ENCODE measurements at places on chromosomes 4 and X.

DNA sequence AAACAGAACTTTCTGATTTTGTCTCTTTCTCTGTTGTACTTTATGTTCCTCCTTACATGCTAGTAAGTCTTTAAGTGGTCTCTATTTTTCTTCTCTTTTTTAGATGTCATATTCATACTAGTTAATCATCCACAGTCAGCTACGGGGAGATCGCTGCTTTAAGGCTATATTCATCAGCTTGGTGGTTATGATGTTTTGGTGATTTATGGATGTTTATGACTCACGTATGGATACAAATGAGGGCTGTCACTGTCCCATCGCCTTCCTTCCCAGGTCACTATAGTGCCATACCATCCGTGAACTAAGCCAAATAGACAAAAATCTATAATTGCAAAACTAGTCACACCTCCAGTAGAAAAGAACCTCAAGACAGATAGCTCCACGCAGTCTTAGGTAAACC, 296.8 kb upstream of the AADAT start:
- DNase-seq = no peak

- DNase-seq = no peak
These were observed 75.1 kb downstream of the NPNT start for GRCh38 chr4:105970371-105970770.

GRCh38 chr4:175166020-175166419, 247.9 kb downstream of the ADAM29 start:
- DNase-seq = no peak

GRCh38 chr4:145189981-145190380, 9.6 kb upstream of the OTUD4 start:
- DNase-seq = no peak

- DNase-seq = no peak
These were observed 666.2 kb downstream of the KCTD8 start for GRCh38 chr4:43782391-43782790.

GRCh38 chrX:43706786-43707370, 50.8 kb downstream of the MAOA start:
- no peak for DNase-seq

DNA sequence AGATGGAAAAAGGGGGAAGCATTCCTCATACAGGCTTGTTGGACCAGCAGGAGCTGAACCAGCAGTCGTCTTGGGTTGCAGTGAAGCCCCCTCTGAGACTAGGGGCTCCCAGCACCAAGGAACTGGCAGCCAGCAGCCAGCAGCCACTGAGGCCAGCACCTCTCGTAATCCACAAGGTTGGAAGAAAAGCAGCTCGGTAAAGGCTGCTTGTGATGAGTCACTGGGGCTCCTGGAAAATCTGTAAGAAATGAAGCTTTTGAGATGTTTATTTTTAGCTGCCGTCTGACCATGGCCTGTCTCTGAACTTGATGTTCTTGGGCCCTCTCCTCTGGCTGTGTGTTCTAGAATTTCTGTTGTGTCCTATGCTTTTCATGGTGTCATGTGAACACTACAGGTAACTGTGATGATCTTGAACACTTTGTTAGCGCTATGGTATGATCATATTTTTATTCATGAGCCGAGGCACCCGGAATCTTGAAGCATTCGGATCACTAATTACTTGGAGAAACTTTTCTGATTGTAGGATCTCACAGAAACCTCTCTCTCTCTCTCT, 18.6 kb downstream of the CLCN4 start:
- DNase-seq = no peak

GRCh38 chrX:19758539-19758938, 128.9 kb downstream of the SH3KBP1 start:
- no peak for DNase-seq

DNA sequence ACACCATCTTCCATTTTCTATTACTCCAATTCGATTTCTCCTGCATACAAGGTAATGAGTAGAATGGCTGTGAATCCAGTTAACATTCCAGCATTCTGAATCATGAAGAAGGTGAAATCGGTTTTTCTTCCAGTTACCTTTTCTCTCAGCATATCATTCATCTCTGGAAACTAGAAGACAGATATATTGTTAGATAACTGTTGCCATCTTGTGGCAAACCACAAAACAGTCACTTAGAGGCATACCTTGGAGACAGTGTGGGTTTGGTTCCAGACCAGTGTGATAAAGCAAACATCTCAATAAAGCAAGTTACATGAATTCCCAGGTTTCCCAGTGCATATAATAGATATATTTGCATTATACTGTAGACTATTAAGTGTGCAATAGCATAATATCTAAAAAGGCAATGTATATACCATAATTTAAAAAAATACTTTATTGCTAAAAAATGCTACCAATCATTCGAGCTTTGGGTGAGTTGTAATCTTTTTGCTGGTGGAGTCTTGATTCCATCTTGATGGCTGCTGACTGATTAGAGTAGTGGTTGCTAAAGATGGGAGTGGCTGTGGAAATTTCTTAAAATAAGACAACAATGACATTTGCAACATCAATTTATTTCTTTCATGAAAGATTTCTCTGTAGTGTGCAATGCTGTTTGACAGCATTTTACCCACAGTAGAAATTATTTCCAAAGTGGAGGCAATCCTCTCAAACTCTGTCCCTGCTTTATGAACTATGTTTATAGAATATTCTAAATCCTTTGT, 82.1 kb downstream of the SLC39A8 start:
- DNase-seq = peak; percentile 8

DNA sequence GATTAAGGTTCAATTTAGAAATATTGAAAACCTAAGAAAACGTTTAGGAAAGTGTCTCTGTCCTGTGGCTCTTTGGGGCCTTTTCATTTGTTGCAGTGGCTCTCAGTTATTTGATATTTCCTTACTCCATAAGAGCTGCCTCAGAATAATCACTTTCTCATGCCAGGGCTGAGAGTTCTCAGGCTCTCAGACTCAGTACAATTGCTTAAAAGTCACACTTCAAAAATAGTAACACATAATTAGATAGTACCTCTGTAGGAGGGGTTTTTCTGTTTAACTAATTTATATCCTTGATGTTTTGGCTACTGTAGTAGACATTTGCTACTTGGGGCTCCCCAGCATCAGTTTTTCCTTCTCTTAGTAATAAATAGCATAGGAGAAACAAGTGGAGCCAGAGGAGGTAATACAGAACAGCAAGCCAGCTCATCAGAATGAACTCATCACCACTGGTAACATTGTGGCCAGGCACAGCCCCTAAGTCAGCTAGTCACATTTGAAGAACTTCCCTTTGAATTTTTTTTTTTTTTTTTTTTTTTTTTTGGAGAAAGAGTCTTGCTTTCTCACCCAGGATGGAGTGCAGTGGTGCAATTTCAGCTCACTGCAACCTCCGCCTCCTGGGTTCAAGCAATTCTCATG, 8.0 kb upstream of the HNRNPD start:
- DNase-seq = no peak

DNA sequence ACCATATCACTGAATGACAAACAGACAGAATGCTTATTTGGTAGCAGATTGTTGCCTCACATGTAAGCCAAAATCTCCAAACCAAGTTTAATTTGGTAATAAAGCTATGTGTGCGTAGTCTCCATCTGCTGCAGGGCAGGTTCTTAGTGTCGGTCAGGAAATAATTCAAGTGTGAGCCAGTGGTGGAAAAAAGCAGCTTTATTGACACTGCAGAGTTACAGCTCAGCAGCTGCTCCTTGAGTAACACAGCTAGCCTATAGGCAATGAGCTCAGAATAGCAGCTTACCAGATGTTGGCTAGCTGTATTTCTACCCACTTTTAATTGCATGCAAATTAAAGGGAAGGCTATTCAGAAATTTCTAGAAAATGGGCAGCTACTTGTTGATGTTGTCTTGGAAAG, 757.8 kb upstream of the HS3ST1 start:
- DNase-seq = no peak

- no peak for DNase-seq
These were observed 207.7 kb downstream of the RCHY1 start for GRCh38 chr4:75306506-75306905.

- no peak for DNase-seq
These were observed 8.3 kb downstream of the PRRG1 start for GRCh38 chrX:37357436-37357835.

GRCh38 chrX:87528487-87528886, 10.9 kb downstream of the KLHL4 start:
- DNase-seq = no peak

- DNase-seq = no peak
These were observed 33.4 kb downstream of the AFAP1 start for GRCh38 chr4:7906171-7906701.

DNA sequence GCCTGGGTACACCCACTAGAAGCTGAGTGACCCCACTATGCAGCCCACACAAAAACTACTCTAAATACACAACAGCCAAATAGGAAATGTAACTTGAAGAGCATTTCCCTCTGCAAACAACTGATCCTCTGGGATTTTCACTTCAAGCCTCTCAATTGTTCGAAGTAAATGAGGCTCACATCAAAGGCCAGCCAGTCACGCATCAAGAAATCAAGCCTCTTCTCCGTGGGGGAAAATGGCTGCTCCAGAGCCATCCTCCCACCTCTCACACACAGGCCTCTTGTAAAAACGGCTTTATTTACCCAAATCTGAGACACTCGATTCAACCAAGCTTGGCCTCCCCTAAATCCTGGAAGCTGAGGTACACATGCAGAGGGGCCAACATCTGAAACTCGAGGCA, 14.3 kb downstream of the PCDH19 start:
- no peak for DNase-seq

- DNase-seq = no peak
These were observed 816.1 kb upstream of the IGFBP7 start for GRCh38 chr4:57926311-57926710.

DNA sequence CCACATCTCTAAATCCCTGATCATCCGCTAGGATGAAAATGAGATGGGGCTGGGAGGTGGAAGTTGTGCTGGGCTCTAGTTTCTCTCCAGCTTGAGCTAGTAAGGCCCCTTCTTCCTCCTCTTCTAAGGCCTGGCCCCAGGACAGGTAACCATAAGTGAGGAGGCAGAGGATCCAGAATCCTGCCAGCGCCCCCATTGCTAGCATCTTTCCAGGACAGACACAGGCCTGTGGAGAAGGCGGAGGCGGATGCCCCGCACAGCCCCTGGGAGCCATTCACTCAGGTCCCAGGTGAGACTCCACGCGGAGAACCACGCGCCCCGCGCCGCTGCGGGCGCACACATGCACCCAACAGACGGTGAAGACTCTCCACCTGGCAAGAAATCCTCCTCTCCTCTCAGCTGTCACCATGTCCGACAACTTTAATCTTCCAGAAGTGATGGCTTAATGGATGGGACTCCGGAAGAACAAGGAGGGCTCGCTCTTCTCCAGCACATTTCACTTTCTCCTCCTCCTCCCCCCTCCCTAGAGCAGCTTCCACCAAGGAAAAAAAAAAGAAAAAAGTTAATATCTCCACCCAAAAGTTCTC, 793 bp downstream of the ARSJ start:
- DNase-seq = no peak

GRCh38 chr4:184942444-184943425, 75.6 kb upstream of the HELT start:
- no peak for DNase-seq

GRCh38 chr4:77217526-77217925, 60.5 kb downstream of the CCNG2 start:
- no peak for DNase-seq

- DNase-seq = no peak
These were observed 21.7 kb upstream of the HGFAC start for GRCh38 chr4:3419836-3420605.

GRCh38 chr4:158250321-158250720, 40.0 kb downstream of the TMEM144 start:
- no peak for DNase-seq

DNA sequence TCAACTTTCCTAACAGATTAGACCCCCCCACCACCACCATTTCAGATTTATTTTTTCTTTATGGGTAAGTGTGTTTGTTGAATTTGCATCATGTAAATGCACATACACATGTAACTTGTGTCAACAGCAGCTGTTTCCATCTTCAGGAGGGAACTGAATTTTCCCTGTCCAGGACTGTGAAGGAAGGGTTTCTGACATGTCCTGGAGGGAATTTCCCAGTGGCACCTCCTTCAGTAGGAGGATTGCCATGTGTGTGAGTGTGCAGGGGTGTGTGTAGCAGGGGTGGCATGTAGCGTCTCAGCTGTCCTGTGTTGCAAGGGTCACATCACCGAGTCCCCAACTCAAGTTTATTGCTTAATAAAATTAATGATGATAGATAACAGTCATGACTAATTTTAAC, 19.7 kb downstream of the HERC6 start:
- no peak for DNase-seq

DNA sequence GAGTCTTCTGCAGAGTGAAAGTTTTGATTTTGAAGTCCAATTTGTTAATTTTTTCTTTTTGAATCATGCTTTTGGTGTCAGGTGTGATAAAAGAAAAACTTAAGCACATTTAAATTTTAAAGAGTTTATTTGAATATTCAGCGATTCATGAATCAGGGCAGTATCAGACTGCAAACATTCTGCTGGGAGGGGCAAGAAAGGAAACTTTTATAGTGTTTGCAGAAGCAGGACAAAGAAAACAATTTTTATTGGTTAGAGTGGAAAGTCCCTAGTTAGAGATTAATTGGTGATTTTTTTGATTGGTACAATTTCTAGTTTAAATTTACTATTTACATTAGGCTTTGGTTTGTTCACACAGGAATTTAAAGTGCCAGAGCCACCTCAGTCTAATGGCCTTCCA, 1.5 kb upstream of the DIPK2B start:
- no peak for DNase-seq

DNA sequence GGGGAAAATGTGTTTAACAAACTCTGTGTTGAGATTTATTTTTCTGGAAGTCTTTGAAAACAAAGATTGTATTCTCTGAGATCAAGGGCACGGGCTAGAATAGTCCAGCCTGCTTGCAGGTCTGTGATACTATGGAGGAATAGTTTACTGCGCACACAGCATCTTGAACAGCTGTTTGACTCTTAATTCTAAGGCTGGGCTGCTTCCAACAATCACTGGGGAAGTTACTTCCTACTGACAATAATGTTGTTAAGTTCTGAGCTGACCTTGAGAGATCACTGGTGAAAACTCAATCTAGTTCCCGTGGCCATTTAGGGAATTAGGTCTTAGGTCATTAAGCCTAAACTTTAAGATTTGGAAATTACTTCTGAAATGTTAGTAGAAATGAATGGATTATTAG, 416.1 kb upstream of the FTHL17 start:
- DNase-seq = no peak

GRCh38 chrX:14712096-14712495, 160.8 kb downstream of the FANCB start:
- no peak for DNase-seq

GRCh38 chrX:25726539-25726938, 411.6 kb upstream of the MAGEB18 start:
- DNase-seq = no peak

- DNase-seq = no peak
These were observed 14.2 kb downstream of the CHST7 start for GRCh38 chrX:46587753-46588171.

DNA sequence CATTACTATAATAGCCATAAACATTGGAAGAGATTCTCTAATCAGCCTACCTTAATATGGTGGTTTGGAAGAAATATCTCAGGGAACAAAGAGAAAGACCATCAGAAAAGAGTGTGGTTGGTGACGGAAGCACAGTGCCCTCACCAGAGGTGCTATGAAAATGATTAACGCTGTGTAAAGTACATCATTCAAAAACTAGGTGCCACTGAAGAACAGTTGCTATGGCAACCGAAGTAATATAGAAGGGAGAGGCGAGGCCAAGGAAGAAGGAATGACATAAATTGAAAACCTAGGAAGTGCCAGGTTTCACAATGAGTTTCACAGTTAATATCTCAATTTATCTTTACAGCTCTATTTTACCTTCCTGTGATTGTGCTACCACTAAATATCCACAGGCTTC, 57.0 kb upstream of the ARSJ start:
- DNase-seq = no peak
